ENCODE measurements at places on chromosomes 3 and 15. TPM values are rescaled to one million over a fixed set of nuclear protein-coding genes. Genes with fewer than 3 reads are reported as not detected.

DNA sequence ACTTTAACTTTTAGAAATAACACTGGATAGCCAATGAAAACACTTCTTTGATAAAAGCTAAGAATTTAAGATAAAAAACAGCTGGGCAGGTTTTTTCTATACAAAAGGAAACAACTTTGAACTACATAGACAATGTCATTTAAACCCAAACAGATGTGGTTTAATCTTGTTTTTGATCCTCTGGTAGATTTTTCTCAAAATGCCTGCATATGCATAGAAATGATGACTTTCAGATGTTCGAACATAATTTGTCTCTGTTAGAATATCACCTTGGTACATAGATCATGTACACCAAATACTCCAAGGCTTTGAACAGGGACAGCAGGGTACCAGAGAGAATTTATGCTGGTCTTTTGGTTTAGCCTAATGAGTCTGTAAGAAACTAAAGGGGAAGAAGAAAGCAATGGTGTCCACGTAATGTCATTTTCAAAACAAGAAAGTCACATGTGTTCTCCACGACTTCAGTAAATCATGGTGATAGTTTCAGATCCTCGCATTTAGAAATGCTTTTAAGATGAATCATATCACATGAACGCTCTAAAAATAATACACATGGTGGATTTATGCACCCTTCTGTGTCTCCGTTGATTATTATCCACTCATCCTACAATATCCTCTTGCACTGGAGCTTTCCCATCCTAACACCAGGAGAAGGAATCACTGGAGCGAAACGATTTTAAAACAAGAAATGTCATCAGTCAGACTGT, 160.1 kb upstream of the PDZRN3 start:
- no peak for DNase-seq

GRCh38 chr3:158272081-158272480, 162.2 kb downstream of the RSRC1 start:
- no peak for DNase-seq

The KNG1 gene
- not detected for total RNA-seq

DNA sequence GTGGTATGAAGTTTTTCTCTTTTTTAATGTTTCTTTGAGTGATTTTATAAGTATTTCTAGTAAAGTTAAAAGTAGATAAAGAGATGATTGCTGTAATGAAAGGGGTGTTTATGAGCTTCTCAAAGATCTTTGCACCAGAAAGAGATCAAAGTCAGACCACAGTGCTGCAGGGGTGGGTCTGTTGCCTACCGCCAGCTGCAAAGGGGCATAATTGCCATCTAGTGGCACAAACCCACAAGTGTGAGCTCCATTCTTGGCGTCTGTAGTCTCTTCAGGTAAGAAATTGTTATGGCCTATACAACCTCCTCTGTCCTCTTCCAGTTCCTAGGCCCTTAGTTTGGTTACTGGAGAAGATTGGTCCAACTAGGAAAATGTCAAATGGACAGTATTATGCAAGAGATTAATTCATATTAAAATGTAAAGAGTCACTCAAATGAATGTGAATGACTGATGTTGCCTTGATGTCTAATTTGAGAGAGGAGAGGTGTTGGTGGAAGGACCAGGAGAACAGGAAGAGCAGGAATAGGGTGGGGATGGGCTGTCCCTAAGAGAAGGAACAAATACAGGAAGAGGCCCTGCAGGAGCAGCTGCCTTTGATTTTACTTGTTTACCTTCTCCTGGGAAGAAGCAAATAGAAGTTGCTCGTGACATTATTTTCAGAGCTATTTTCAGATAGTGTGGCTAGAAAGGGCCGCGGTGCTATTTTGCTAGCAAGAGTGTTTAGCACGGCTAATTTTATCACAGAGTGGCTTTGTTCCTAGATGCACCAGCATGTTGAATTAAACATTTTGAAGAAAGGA, 53.0 kb upstream of the GSK3B start:
- DNase-seq, result no peak

The PLSCR4 gene
- total RNA-seq, result 50.3 TPM

DNA sequence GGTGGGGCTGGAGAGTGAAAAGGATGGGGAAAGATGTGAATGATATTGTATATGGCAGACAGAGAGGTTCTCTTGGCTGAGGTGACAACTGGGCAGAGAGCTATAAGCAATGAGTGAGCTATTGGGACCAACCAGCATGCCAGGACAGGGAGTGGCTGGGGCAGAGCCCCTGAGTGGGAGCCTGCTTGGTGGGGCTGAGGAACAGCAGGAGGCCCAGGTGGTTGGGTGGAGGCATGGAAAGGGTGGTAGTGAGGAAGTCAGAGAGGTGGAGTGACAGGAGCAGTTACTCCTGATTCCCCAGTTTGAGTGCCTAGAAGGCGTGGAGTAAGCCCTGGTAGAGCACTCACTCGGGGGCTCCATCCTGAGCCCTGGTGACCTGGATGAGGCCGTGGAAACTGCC, 15.5 kb upstream of the TNFAIP8L3 start:
- DNase-seq, result no peak

DNA sequence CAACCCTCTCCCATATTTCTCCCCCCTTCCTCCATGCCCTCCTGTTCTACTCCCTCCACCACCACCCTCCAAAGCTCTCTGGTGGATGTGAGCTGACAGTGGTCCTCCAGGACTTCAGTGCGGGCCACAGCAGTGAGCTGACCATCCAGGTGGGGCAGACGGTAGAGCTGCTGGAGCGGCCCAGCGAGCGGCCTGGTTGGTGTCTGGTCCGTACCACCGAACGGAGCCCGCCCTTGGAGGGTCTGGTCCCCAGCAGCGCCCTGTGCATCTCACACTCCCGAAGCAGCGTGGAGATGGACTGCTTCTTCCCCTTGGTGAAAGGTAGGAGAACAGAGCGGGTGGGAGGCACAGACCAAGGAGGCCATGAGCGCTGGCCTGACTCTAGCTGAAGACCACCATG, 167.5 kb upstream of the UMPS start:
- DNase-seq, result no peak

GRCh38 chr15:40843261-40843884, 475 bp upstream of the SPINT1 start:
- DNase-seq, result no peak

GRCh38 chr3:183826448-183827250, 1.3 kb upstream of the MAP6D1 start:
- DNase-seq, result no peak

The RNU6-1 gene
- not detected for total RNA-seq

GRCh38 chr3:56796202-56796601, 5.5 kb downstream of the ARHGEF3 start:
- DNase-seq, result no peak

- no peak for DNase-seq
These were observed 183.3 kb upstream of the BHLHE40 start for GRCh38 chr3:4795905-4796304.

The LSAMP gene
- total RNA-seq, result 3.9 TPM

DNA sequence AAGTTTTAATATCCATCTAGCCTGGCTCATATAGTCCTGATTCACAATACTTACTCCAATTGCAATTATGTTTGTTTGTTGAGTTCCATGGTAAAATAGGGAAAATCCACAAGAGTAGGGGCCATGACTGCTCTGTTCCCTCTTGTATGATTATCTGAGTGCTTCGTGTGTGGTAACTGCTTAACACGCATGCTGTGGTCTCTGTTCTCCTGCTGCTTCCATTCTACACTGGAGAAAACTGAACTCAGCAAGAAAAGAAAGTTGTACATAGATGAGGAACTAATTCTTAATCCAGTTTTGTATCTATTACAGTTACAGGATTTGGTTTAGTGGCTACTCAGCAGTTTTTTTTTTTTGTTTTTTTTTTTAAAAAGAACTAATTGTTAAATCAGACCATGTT, 223.0 kb upstream of the SATB1 start:
- DNase-seq, result no peak

The CERS3 gene
- 43.5 TPM for total RNA-seq

GRCh38 chr15:40869686-40870085, 4.3 kb downstream of the RHOV start:
- no peak for DNase-seq

- DNase-seq, result no peak
These were observed 6.4 kb downstream of the CFAP20DC start for GRCh38 chr3:59043391-59043790.

The REC114 gene
- not detected for total RNA-seq

DNA sequence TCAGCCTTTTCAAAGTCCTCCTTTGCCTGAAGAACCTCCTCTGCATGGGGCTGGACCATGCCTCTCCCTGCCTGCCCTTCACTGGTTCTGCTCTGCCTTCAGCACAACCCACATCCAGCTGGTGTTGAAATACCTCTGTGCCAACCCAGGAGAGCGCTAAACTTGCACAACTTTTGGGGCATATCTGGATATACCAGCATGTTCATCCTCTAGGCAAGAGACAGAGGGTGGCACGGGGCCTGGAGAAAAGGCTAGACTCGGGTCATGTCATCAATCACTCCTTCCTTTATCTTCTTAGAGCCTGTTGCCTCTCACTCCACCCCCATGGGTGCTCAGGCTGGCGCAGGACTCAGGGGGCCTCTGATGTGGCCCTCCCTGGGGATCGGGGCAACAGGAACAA, 4.8 kb downstream of the SEMA4B start:
- no peak for DNase-seq

All from vagina (tissue), 2 donors.